M059J (cell line): ENCODE measurements at places on chromosomes 7 and 10. TPM values are rescaled to one million over a fixed set of nuclear protein-coding genes. Genes with fewer than 3 reads are reported as not detected.

The GHRHR gene
- not detected in 2 replicates for total RNA-seq

The FAM237B gene
- not detected in 2 replicates for total RNA-seq

The SLC13A1 gene
- not detected in 2 replicates for total RNA-seq

The OR2A1 gene
- 0.05 TPM in 1 of 2 replicates, not detected in the other for total RNA-seq

The DNA2 gene
- total RNA-seq: 11.9 and 23.2 TPM in 2 replicates

The FRMD4A gene
- total RNA-seq: 4.0 and 10.8 TPM in 2 replicates

The UNC5B gene
- total RNA-seq: 0.17 and 0.25 TPM in 2 replicates

The ZNF365 gene
- total RNA-seq: 2.9 and 3.2 TPM in 2 replicates
